Stimulated activated CD4-positive, alpha-beta T cell treated with anti-CD3 and anti-CD28 coated beads, TNF-alpha, amount 100 ng/mL, for 24 hours (primary cell): ENCODE measurements at places on chromosomes 2 and 18.

DNA sequence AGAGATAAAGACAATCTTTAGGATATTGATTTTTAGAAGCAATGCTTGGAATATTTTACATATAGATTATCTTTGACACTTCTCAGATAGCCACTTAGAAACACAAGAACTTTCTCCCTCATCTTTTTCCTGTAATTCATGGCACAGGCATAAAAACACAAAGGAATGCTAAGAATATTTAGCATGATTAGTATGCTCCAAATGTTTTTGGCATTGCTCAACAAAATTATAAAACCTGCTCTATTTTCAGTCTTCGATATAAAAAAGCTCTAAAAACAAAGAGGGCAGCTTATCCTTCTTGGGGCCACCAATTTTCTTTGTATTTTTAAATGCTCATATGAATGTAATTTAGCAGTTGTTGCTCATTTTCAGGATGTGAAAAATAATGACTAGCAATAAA, 90.8 kb downstream of the RAD51AP2 start:
- DNase-seq, result no peak

DNA sequence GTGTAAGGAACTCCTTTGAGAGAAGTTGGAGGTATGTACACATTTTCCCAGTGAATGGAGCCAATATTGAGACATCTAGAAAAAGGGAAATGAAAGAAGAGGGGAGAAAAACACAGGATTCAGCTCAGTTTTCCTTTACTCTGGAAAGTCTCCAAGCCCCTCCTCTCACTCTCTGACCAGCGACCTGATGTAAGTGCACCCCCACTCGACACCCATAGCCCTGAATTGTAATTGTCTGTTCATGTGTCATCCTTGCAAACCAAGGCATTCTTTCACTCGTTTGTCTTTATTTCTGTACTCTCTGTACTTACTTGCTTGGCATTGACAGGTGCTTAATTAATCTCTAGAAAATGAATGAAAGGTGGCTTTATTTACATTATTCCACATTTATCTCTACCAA, 55.7 kb upstream of the CTAGE1 start:
- DNase-seq, result no peak

- DNase-seq, result no peak
These were observed 37.8 kb upstream of the FZD5 start for GRCh38 chr2:207807516-207807915.

DNA sequence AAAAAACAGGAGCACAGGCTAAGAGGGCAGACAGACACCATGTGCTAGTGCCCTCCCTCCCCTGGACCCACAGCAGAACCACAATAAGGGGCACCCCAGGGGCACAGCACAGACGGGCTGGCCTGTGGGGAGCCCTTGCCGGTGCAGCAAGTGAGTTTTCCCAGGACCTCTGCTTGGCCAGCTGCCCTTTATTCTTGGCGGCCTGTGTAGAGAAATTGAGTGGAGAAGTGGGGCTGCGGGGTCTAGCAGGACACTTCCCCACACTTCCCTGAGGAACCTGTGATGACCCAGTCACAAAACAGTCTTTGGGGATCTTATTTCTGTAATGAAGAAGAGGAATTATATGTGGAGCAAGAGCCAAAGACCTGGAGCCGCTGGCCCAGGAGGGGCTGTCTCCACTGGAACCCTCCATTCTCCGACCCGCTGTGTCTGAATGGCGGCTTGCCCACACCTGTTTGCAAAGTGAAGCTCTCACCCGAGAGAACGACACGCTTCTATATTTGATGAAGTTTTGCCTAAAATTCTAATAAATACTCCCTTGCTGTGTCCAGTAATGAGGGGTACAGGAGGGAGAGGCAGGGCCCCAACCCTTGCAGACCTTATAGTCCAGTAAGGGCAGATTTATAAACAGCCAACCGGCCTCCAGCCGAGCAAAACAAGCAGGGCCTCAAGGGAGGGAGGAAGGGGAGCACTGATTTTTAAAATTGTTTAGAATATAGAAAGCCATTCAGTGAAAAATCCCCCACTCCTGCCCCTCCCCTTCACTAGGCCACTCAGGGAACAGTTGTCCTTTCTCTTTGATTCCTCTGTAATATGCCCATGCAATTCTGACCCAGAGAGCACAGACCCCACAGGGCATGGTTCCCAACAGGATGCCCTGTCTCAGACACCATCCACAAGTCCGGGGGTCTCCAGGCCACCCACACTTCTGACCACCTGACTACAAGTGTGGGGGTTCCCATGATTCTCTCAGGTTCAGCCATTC, 44.7 kb upstream of the SNED1 start:
- DNase-seq, result no peak

- DNase-seq, result no peak
These were observed 105.6 kb downstream of the PRPF40A start for GRCh38 chr2:152611458-152612231.

DNA sequence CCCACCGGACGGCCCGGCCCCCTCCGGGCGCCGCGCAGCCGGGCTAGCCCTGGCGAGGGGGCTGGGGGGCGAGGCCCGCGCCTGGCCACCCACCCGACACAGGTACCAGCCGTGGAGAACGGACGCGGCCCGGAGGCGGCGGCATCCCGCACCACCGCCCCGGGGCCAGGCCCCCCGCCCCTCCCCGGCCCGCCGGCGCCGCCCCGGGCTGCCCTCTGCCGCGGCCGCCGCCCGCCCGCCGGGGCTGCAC, 405 bp downstream of the SOS1 start:
- no peak for DNase-seq

- no peak for DNase-seq
These were observed 45.8 kb upstream of the OTOS start for GRCh38 chr2:240186191-240186725.

DNA sequence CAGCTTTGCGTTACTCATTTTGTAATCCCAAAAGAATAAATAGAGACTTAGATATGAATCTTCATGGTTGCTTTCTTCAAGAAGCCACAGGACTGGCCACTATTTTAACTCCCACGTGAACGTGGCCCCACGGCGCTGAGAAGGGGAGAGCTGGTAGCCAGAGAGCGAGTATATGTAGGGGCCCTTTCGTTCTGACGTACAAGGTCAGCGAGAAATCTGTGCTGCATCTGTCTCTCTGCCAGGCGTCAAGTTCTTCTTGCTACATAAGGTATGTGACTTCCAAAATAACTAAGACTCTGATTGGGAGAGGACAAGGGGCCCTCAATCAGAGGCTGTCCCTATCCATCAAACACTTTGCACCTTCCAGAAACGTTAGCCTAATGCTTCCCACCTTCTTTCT, 149.2 kb downstream of the PLEKHA3 start:
- DNase-seq, result no peak

- no peak for DNase-seq
These were observed 192.0 kb downstream of the NBAS start for GRCh38 chr2:15369129-15369528.

- DNase-seq, result no peak
These were observed 1.0 kb downstream of the ZDBF2 start for GRCh38 chr2:206275312-206276055.

GRCh38 chr2:108594982-108595464, 60.8 kb downstream of the LIMS1 start:
- no peak for DNase-seq

DNA sequence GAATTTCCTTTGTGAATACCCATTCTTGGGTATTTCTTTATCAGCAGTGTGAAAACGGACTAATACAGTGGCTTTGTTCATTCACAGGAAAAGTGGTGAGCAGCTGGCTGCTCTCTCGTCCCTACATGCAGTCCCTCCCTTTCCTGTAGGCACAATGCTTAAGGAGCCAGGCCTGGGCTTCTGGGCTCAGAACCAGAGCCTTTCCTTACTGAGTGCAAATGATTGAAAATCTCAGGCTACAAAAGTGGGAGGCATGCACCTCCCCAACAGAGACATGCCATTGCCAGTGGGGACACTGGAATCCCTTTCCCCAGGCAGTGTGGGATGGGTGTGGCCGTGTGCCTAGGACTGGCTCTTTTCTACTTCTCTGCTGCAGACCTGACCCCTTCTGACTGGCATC, 61.3 kb downstream of the MCFD2 start:
- DNase-seq, result no peak

DNA sequence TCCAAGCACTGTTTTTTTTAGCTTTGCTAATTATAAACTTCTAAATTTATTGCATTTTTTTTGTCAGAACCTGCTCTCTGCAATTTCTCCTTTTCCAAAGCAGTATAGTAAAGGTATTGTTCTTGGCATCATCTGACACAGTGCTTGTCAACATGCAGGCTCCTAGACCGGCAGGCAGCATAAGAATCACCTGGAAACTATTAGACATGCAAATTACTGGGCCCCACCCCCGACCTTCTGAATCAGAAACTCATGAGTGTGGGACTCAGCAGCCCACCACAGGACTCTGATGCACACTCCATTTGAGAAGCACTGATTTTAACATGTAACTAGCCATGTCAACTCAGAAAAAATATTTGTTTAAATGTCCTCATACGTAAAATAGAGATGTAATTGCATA, 551.1 kb upstream of the CELF4 start:
- no peak for DNase-seq

- DNase-seq, result no peak
These were observed 321.0 kb downstream of the RND3 start for GRCh38 chr2:150166313-150167051.

- DNase-seq, result no peak
These were observed 9.5 kb downstream of the ELP2 start for GRCh38 chr18:36139245-36139644.

DNA sequence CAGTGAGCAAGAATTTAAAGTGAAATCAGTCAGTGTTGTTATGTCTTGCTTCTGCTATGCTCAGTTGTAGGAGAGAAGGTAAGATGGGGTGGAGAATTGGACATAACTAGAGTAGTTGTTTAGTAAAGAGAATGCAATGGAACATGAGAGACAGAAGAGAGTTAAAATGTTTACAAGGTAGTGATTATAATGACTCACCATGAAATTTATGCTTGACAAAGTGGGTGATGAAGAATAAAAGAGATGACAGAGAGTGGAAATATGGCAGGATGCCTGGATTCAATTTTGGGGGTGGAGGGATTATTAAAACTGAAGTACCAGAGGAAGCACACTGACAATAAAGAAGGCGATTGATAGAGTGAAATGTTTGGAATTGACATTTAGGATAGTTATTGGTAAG, 10.6 kb downstream of the SCG2 start:
- no peak for DNase-seq

GRCh38 chr2:10478916-10479315, 30.8 kb upstream of the ODC1 start:
- no peak for DNase-seq

DNA sequence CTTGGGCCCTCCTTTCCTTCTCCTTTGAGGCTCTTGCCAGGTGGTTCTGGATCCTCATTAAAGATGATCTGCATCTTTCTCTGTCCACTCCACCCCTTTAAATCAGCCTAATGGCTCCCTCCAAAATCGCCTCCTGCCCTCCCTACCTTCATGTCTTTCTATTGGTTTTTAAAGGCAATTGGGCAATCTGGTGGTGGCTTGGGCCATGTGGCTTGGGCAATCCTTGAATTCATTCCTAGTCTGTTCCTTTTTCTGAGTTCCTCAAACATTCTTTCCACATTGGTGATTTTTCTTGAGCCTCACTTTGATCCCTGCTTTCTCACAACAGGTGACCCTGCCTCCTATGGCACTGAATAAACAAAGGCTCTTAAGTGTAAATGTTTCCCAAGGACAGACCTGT, 266.2 kb upstream of the REV1 start:
- DNase-seq, result no peak

- DNase-seq, result no peak
These were observed 202.7 kb upstream of the SPOPL start for GRCh38 chr2:138298900-138299299.

GRCh38 chr18:54260396-54261072, 8.8 kb upstream of the POLI start:
- DNase-seq, result no peak

DNA sequence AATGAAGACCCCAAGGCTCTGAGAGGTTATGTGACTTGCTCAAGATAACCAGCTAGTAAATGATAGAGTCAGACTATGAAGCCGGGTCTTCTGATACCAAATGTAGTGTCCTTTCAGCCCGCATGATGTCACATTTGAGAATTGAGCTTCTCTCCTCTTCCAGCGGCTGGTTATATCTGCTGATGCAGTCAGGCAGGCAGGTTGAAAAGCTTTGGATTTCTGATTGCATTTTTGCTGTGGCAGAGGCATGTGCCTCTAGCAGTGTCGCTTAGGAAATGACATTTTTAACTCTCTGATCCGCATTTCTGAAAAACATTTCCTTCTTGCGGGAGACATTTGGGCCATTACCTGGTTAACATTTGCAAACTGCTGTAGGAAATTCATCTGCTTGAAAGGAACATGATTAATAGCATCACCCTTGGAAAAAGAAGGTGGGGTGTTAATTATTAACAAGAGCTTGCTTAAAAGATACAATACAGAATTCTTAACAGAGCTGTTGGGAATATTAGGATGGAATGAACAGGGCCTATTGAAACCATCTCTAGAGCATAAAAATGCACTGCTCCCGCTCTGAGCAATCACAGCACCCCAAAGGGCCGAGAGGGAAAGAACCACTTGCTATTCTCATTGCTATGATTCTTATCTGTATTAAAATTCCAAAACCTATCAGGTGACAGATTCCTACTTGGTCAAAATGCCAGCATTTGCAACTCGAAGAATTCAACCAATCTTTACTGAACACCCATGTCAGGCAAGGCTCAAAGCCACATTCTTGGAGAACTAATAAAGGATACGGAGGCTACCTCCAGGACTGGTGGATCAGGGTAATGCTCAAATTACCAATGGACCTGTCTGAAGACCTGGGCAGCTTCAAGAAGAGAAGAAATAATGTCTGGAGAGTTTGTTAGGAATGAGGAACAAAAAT, 25.9 kb downstream of the MRO start:
- no peak for DNase-seq

DNA sequence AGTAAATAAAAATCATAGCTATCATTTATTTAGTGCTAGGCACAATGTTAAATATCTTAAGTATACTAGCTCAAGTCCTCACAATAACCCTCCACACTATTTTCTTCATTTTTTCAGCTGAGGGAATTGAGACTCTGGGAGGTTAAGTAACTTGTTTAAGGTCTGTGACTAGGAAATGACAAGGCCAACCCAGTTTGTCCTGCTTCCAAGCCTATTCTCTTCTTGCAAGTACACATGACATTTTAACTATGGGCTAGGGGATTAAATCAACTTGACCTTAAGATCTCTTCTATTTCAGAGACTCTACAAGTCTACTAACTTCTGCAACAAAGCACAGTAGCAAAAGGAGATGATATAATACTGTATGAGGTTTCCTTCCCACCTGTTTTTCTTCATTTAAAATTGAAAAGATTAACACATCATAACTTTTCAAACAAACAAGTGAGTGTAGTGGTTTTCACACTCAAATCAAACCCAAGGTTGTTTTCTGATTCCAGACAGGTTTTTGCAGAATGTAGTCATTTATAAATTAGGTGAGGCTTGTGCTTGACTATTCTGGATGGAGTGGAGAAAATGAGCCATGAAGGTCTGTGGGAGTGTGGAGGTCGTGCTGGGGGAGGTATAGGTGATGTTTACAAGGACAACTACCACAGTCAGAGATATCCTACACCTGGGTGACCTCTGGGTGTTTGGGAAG, 57.0 kb downstream of the CD28 start:
- peak; percentile 29 for DNase-seq

DNA sequence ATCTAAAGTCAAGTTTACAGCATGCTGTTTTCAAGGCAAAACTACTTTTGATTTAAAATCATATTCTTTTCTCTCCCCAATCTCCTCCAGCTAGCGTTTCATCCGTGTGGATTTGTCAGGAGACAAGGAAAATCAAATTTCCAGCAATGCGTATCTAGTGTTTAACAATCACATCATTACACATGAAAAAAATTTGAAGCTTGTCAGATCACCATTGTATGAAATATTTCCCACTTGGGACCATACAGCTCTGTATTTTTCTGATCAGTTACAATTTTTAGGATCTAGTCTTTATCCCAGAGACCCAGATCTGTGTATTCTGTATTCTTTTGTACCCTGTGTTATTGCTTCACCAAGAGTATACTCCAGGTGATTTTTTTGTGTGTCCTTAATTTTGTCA, 28.6 kb upstream of the CYP1B1 start:
- no peak for DNase-seq
